ENCODE measurements at places on chromosomes 1 and 21.

DNA sequence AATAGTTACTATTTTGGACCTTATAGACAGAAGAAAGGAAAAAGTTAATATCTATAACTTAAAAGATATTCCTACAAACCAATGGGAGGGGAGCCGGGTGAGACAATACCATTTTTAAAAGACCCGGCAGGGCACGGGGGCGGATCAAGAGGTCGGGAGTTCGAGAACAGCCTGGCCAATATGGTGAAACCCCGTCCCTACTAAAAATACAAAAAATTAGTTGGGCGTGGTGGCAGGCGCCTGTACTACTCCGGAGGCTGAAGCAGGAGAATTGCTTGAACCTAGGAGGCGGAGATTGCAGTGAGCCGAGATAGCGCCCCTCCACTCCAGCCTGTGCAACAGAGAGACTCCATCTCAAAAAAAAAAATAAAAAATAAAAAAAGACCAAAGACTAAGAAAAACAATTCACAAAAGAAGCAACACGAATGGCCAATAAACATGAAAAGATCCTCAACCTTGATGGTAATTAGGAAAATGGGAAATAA lies 1.2 kb upstream of the PSMB2 start:
- no peak for DNase-seq

- DNase-seq = no peak
These were observed 8.7 kb upstream of the ADCY10 start for GRCh38 chr1:167922611-167923074.

GRCh38 chr1:169003864-169004516 lies 102.5 kb upstream of the ATP1B1 start:
- no peak for DNase-seq

DNA sequence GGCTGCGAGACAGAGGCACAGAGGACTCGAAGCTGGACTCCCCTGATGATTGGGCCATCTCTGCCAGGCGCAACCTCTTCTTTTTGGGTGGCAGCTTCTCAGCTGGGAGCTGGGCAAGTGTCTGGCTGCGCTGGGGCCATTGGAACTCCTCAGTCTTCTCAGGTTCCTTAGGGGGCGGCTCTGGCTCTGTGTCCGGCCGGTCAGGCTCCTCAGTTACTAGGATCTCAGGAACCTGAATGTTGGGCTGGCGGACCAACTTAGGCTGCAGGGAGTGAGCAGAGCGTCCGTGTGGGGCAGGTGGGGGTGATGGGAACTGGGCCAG lies 97.5 kb upstream of the EDN2 start:
- no peak for DNase-seq

- DNase-seq = no peak
These were observed 42.2 kb upstream of the LYST start for GRCh38 chr1:235908742-235909520.

GRCh38 chr1:117751321-117751720 lies 145.5 kb downstream of the TENT5C start:
- no peak for DNase-seq

DNA sequence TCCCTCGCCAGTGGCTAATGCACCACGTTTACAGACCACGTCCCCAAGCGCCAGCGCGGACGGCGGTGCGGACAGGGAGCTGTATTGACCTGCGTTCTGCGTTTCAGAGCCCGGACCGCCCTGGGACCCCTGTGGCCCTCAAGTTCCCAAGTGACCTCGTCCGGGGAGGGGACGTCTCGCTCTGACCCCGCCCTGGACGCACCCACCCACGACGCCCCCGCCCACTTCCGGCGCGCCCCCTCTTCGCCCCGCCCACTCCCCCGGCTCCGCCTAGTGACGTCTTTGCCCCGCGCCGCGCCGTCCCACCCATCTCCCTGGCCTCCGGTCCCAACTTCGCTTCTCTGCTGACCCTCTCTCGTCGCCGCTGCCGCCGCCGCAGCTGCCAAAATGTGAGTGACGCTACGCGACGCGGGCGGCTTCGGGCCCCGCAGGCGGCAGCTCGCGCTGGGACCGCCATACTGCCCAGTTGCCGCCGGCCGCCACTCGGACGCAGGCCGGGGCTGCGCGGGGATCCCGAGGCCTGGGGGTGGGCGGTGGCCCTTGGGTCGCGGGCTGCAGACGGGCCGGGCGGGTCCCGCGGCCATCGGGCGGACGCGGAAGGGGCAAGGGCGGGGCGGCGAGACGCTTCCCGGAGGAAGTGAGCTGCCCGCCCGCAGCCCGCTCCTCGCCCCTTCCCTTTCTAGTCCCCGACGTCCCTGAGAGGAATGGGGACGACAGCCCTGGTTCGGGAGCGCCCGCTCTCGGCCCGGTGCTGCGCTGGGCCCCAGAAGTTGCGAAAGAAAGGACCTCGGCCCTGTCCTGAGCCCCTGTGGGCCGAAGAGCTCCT lies at the start of gene VAMP3:
VAMP3 (plus strand) TSS at position 300 of the 826 bp plus-strand sequence; CDS start at position 388, 88 bp downstream.
- peak; percentile 86 for DNase-seq

DNA sequence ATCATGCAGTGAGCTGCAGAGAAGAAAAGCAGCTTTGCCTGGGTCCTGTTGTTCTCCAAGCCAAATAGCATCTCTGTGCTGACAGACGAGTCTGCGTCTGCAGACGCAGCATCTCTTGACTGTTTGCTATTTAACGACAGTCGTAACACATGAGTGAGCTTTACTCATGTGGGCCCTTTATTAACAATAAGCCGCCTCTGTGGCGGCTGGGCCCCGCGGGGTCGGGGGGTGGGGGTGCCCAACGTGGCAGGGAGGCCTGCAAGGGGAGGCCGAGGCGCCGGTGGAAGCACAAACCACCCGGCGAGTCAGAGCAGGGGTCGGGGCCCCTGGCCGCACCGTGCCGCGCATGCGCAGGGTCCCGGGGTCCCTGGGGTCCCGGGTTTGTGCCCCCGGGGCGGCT lies 435.1 kb downstream of the KIF26B start:
- no peak for DNase-seq

DNA sequence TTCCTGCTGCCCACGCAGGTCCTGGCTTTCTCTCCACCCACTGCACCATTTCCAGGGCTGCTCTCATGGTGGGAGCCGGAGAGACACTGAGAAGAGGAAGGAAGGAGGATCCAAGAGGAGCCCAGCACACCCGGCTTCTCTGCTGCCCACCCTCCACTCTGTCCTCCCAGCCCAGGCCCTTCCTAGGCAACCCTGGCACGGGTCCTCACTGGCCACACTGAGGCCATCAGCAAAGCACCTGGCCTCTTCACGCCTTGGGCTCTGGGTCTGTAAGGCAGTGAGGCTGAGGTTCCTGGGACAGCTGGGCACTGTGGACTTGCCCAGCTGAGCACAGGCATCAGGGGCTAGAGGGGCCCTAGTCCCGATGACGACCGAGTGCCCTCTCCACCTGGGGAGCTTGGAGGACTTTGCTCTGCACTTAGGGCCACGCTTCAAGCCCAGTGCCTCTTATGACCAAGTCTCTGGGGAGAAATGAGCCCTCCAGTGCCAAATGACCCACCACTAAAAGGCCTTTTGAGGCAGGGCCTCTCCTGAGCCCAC lies 43.1 kb downstream of the PDE9A start:
- no peak for DNase-seq

DNA sequence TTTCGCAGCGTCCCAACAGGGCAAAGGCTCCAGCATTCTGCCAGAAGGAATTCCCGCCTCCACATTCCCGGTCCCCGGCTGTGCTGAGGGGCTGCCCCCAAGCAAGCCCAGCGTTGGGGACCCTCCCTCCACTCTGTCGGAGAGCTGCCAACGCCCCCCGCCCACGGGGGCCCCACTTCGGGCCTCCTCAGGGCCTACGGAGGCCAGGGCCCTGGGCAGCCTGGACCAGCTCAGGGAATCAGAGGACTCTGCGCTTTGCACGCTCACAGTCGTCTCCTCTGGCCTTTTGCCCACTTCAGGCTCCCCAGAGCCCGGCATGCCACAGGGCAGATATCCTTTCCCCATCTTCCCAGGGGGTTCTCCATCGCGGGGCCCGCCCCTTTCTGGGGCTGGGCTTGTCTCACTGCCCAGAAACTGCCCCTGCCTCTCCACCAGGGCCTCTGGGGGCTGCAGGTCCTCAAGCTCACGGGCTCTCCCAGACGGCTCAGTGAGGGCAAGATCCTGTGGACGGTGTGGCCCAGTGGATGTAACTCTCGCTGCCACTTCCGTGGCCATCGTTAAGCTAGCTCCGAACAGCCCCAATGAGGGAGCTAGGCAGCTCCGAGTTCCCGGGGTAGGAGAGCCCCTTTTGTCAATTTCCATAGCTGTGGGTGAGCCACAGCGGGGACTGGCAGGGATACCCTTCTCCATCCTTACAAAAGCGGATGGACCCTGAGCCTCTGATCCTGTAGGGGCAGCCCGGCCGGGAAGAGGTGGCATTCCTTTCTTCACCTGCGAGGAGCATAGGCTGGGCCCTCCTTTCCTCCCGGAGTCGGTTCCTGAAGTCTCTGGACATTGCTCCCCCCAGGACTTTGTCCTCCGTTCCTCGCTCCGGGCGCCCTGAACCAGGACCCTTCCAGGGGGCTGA lies 2.8 kb downstream of the ITPKB start:
- no peak for DNase-seq

DNA sequence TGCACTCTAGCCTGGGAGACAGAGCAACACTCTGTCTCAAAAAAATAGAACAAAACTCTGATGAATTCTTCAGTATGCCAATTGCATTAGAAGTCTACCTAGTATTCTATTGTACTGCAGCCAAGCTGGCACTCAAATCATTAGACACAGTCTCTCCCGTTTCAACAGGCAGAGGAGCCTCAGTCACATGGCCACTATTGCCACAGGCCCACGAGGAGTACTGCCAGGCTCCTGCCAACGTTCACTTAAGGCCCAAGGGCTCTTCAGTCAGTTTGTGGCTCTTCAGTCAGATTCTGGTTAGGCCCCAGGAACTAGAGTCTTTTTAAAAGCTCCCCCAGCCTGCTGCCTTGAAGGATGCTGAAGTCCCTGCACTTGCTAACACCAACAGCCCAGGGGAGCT lies 73.4 kb downstream of the SH3BGR start:
- no peak for DNase-seq

GRCh38 chr1:214102907-214103306 lies 115.1 kb downstream of the PROX1 start:
- no peak for DNase-seq

DNA sequence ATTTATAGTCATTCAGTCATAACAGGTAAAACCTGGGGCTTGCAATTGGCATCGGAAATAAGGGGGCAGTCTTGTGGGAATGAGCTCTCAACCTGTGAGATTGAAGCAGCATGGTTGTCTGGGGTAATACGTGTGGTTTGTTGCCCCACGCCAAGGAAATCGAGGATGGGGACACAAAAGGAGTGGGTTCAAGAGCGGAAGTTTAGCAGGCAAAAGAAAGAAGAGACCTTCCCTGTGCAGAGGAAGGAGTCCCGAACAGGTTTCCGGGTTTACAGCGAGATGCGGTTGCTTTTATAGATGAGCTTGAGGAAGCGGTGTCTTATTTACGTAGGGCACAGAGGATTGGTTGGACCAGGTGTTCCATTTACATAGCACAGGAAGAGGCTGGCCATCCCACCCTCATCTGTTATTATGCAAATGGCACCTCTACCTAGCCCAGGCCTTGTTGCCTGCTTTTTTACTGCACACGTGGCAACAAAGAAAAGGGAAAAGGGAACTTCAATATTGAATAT lies 37.3 kb downstream of the IFNAR1 start:
- DNase-seq = no peak

Measured in hypothalamus (tissue), 51 donors.